ENCODE measurements at places on chromosomes 5 and 9.

DNA sequence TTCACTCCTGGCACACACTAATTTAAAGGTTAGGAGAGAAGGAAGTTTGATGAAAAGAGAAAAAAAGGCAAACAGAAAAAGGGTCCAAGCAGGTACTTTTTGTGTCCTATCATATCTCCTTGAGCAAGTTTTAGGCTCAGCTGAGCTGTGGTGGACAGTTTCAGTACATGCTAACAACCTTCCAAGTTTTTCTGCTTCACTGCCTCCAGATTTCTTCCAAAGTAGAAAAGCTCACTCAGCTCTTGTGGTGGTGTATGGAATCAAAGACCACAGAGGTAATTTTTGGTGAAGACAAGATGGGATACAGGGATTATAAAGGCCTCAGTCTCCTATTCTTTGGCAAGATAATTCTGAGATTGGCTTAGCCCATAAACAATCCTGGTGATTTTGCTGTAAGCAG is 921.8 kb downstream of the NR2F1-AS1 start:
- no peak for DNase-seq

GRCh38 chr5:137352095-137352494 is 147.0 kb downstream of the SPOCK1 start:
- no peak for DNase-seq

DNA sequence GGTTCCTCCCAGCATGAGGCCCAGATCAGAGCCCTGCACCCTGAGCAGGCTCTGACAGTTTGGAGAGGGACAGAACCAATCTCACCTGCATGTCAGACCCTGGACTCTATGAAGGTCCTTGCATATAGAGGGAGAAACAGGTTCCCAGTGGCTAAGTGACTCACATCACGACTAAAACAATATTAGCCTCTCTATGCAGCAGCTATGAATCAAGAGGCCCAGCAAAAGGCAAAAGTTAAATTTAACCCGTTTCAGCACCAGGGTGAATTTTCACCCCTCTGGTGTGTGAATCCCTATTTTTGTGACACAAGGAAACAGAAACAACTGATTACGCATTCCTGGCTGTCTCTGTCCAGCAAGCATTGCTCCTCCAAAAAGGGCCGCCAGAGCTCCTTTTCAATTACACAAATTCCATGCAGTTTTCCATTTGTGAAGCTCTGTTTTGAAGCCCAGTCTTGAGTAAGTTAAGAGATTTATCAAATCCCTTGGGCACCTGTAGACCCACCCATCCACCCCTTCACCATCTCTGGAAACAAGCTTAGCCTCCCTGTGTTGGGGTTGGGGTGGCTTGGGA is 136.6 kb downstream of the GABBR2 start:
- DNase-seq: no peak

DNA sequence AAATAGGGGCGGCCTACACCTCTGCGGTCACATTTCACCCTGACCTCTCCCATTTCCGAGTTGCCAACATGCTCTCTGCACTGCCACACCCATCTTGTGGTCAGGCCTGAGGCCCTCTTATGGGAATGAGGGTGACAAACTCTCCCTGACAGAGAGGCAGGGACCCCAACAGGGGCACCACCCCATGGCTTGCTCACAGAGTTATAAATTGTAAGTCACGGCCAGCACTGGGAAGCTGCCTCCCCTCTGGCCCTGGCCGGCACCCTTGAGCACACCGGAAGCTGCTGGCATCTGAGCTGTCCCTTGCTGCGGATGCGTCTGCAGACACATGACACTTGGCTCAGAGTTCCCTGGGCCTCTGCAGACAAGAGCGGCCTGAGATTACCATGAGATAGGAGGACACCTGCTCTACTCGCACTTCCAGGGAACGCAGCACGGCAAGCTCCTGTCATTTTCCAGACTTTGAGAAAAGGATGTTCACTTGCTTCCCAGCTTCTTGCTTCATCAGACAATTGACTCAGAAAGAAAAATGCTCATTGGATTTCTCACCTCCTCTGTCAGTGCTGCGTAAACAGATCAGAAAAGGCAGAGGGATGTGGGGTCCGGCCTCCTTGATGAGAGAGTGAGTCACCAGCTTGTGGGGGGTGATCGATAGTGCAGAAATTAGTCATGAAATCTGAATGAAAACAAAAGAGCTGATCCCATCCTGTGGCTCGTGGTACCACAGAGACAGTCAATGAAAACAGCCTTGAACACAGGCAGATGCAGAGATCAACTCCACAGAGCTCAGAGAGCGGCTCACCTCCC is 269.8 kb downstream of the SYK start:
- no peak for DNase-seq

GRCh38 chr9:71025728-71026127 is 95.7 kb downstream of the TRPM3 start:
- no peak for DNase-seq

DNA sequence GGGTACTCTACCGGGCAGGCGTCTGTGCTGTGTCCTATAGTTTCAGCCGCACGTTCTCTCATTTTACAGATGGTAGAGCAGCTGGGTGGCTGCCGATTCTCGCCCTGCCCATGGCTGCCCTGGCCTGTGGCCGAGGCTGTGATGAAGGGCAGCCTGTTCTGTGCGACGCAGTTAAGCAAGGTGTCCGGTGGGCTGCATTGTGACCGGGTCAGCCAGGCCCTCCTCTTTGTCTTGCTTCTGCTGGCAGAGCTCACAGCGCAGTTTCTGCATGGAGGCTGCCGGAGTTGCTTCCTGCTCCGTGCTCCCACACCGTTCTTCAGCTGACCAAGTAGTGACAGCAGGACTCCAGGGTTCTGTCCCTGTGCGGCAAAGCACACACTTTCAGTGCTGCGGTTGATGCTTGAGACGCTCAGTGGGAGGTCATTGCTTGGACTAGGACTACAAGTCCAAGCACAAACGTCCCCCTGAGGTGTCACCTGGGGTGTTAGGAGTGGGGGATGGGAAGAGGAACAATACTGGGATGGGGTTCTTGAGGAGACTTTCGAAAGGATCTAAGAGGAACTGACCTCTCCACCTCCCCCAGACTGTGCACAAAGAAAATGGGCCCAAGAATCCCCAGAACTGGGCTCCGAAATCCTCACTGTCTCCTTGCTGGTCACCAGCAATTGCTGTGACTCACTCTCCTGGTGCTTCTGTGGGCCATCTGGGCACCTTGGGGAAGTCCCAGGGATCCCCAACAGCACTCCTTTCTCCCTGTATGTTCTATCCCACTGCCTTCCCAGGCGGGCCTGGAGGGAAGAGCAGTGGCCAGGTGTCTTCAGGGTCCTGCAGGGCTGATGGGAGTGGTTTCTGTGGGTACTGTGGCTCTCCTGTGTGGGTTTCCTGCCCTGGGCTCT is 58.2 kb downstream of the GADD45G start:
- no peak for DNase-seq
